Activated naive CD8-positive, alpha-beta T cell treated with anti-CD3 and anti-CD28 coated beads, Interleukin-2, amount 50 U/mL, for 16 hours (primary cell): ENCODE measurements at places on chromosomes 12 and 14.

- DNase-seq, result peak; percentile 45
Measured at GRCh38 chr12:4107436-4107878, 166.1 kb upstream of the CCND2 start.

DNA sequence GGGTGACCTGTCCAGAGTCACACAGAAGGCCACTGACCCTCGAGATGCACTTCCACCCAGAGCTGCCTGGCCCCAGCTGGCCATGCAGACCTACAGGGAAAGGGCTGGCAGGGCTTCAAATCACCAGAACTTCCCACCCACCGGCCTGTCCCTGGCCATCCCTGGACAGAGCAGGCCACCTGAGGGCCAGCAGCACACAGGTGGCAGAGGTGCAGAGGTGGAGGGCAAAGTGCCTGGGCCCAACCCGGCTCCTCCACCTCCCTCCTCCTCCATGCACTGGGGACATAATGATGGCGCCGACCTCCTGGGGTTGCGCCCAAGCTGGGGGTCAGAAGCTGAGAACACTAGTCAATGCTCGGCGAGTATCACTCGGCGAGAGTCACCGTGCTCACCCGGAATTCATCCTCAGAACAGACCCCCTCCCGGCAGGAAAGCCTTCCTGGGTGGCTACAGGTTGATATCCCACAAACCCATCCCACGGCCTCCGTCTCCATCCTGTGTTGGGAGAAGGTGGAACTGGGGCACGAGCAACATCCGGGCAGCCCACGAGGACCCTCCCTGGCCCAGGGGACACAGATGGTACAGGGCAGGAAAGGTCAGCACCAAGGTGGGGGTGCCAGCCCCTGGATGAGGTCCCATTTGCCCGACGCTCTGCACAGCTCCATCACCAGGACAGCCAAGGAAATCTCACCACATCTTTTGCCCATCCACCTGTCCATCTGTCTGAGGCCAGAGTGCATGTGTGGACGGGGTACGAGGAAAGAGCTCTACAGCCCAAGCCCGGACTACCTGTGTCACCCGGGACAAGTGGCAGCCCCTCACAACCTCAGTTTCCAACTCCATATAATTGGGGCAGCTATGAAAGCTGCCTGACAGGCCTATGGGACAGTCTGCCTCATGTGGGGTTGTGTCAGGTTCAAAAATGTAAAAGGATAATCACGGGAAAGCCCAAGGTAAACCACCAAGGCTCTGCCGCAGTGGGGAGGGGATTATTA, 10.8 kb downstream of the BEGAIN start:
- DNase-seq, result no peak

- no peak for DNase-seq
Measured at GRCh38 chr12:84161296-84161695, 751.3 kb downstream of the SLC6A15 start.

DNA sequence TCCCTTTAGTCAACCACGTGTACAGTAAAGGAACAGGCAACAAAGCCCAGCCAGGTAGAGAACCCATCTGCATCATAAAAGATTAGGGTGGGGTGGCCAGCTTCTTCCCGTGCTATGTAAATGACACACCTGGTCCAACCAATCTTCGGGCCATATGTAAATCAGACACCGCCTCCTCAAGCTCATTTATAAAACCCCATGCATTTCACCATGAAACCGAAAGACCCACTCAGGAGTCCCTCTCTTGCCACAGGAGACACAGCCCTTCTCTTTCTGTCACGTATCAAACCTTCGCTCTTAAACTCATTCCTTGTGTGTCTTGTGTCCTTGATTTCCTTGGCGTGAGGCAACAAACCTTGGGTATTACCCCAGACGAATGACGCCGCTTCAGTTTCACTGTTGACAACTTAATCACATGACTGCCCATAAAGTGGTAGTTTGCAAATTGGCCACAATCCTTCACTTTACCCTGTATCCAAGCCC, 59.8 kb upstream of the TBPL2 start:
- no peak for DNase-seq

GRCh38 chr12:24723759-24724158, 225.1 kb downstream of the BCAT1 start:
- DNase-seq, result no peak

- DNase-seq, result no peak
Measured at GRCh38 chr14:61939776-61940175, 177.6 kb downstream of the SNAPC1 start.

GRCh38 chr14:88688386-88688785, 104.4 kb downstream of the EML5 start:
- no peak for DNase-seq

GRCh38 chr12:6555018-6555691, 687 bp downstream of the IFFO1 start:
- DNase-seq, result no peak

DNA sequence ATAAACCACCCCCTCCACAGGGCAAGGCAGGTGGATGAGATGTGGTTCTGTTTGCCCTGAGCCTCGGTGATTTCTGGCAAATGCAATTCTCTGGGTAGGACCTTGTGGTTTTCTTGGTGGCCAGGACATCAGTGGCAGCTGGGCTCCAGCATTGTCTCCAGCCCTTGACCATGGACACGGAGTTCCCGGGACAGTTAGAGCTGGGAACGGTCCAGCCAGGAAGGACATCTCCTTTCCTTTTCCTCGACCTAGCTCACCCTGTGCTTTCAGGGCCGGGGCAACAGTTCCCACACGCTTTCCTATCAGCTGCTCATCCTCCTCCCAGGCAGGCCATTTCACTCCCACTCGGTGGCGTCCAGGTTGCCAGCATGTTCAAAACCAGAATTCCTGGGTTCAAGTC, 9.2 kb downstream of the SERPINA4 start:
- no peak for DNase-seq

DNA sequence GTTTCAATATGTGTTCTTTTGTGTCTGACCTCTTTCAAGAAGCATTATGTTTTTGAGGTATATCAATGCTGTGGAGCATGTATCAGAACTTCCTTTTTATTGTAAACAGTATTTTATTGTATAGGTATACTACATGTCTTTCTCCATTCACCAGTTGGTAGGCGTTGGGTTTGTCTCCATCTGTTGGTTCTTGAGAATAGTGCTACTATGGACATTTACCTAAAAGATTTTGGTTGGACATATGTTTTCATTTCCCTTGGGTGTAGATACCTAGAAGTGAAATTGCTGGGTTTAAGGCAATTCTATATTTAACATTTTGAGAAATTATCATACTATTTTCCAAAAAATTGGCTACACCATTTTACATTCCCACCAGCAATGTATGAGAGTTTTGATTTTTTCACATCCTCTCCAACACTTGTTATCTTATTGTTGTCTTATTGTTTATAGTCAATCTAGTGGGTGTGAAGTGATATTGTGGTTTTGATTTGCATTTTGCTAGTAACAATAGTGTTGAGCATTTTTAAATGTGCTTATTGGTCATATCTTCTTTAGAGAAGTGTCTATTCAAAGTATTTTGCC, 409.2 kb downstream of the IPO8 start:
- DNase-seq, result no peak

DNA sequence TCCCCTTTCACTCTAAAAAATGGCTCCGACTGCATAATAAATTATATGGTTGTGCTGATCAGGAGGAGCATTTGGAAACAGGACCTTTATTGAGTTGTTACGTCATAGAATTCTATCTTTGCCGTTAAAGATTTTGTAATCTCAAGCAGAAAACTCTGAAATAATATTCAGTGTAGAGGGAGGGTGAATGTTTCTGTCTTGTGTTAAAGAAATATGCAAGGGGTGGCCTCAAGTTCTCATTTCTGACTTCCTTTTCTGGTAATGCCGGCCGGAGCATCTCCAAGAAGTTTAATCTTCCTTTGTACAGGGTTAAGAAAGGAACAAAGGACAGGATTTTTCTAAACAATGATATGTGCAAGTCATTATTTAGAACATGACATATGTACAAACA, 165.1 kb downstream of the SLC38A4 start:
- DNase-seq, result no peak

GRCh38 chr12:53208877-53209463, 1.9 kb upstream of the ITGB7 start:
- no peak for DNase-seq

GRCh38 chr12:95608252-95609033, 57.2 kb upstream of the USP44 start:
- no peak for DNase-seq

GRCh38 chr12:104682790-104683279, 226.1 kb downstream of the CHST11 start:
- DNase-seq, result peak; percentile 71

DNA sequence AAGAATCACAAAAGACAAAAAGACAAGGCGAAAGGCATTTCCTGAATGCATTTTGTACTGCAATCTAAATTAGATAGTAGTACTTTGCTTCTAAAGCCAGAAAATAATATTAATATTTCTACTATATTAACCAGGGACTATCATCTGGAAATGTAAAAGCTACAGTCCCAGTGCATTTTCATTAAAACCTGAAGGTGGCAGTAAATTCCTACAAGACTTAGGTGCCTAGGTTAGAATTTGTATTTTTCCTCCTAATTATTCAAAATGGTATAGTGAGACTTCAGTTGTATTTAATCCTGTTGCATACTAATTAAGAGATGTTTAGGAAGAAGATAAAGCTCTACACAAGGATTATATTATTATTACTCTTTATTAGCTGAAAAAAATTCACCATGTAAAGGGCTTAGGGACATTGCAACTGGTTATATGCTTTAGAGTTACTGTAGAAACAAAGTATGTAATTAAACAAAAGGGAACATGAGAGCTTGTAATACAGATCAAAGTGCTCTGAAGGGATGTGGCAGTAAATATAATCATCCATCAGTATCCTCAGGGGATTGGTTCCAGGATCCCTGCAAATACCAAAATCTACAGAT, 53.6 kb downstream of the BRMS1L start:
- DNase-seq, result no peak

DNA sequence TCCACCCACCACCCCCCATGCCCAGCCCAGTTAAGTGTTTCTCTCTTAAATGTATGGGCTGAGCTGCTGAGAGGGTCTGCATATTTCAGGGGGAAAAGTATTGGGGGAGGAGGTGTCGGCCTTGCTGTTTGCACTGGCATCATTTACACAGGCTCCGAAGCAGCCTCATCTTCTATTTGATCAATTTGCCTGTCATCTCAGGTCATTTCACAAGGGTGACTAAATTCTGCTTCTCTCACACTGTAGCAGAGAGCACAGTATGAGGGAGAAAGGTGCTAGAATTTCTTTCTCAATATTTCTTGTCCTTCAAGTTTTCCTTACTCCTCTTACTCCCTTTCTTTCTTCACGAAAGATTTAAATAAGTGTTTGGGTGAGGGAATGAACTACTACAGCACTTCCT, 135.9 kb downstream of the AACS start:
- DNase-seq, result no peak

GRCh38 chr12:124466216-124467128, 100.9 kb downstream of the NCOR2 start:
- DNase-seq, result peak; percentile 74
